Pons (tissue), 1 donor: ENCODE measurements at places on chromosomes 1 and 21.

- DNase-seq = no peak
Measured at GRCh38 chr1:68973459-68974244, 476.8 kb upstream of the DEPDC1 start.

GRCh38 chr1:76136894-76137293 lies 62.3 kb downstream of the ST6GALNAC3 start:
- no peak for DNase-seq

GRCh38 chr1:73803380-73803779 lies 394.6 kb downstream of the LRRIQ3 start:
- DNase-seq = no peak

DNA sequence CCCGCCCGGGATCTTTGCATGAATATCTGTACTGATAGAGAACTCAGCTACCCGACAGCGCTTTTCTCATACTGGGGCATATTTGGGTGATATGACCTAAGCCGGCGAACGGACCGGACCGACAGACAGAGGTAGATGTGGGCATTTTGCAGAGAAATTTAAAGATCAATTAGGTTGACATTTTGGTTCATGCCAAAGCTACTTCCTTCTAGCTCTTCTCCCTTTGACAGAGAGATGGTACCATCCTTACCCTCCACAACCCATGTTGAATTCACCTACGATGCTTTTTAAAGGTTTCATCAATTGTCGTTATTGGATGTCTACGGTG lies 459 bp downstream of the ARV1 start:
- no peak for DNase-seq

- no peak for DNase-seq
Measured at GRCh38 chr1:114353262-114353661, 157.7 kb downstream of the TRIM33 start.

- DNase-seq = no peak
Measured at GRCh38 chr21:42536601-42537000, 22.9 kb downstream of the SLC37A1 start.

- DNase-seq = no peak
Measured at GRCh38 chr1:155479205-155479604, 83.4 kb downstream of the ASH1L start.

DNA sequence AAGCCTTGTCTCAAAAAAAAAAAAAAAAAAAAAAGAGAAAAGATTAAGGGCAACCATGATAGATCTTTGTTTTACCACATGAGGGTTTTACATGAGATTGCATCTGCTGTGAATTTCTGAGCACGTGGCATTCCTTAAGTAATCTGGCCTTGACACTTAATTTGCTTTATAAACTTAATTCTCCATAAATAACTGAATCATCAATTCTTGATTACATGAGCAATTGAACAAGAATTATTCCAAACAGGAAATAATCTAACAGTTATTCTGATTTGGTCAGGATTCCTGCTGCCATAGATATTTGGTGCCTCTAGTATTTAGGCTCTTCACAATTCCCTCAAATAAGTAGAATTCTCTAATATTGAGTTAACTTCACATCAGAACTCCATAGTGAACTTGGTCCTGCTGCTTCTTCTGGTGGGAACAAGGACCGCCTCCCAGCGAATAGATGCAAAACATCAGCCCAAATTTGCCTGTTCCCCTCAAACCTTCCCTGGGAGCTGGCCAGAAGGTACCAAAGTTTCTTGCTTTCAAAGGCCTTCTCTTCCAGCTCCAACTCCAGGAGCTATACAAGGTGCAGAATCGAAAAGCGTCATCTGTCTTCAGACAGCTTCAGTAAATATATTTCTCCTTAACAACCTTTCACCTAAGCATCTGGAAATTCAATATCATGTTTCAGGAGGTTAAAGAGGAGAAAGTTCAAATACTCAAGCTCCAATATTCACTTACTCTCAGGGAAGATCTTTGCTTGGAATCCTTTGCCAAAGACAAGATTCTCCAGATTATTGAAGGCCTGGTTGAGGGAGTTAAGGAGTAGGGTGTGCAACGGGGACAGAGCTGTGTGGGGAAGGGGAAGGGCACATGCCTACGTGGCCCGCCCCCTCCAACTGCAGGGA lies 1.0 kb downstream of the KRTCAP2 start:
- no peak for DNase-seq

DNA sequence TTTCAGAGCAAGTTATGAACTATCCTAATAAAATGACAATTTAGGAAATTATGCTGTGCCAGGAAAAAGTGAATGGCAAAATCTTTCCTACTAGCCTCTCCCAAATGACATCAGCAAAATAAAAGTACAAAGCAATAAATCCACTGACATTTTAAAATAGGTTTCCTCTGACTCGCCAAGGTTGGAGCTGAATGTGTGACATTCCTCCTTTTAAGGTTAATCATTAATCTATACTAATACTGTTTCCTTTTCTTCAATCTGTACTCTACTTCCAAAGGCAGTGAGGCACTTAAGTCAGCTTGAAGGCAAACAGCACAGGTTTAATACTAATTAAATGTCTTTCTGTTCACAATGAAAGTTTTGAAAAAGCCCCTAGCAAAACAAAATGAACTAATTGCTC lies 15.7 kb downstream of the RNF19B start:
- DNase-seq = no peak
